ENCODE measurements at places on chromosomes 2 and 18.

DNA sequence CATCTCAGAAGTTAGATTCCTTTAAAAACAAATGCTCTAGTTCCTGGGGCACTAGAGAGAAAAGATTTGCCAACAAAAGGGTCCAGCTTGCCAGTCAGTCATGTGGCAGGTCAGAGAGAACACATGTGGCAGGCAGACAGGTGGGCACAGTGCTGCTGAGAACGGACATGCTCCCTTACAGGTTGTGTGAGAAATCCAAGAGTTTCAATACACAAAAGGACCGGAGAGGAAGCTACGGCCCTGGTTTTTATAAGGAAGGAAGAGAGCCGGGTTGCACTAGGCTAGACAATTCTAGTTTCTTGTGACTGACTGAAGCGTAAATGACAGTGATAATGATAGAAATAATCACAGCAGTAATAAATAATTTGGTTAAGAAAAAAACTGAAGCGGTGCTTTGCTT, 18.3 kb downstream of the CDC42EP3 start:
- DNase-seq = no peak

GRCh38 chr18:28786926-28787325, 610.0 kb upstream of the CDH2 start:
- DNase-seq = no peak

DNA sequence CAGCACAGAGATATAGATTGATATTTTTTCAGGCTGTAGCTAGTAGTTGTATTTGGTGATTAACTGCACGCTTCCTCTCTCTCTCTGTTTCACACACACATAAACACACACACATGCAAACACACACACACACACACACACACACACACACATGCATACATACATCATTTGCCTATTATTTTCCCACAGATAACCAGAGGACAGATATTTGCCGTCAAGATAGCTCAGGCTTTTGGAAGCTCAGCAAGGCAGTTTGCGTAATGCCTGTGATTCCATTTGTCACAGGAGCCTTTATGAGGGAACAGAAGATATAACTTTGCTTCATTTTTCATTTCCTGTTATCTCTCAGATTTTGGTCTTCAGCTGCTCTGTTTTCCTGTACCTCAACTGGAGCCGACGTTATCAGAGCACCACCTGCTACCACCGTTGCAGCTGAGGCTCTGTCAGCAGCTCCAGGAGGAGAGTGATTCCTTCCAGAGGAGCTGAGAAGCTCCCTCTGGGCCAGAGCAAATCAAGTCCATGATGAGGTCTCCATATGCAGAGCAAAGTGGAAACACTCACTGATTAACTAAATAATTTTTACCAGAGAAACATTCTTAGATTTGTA, 341.9 kb upstream of the PIK3C3 start:
- DNase-seq = no peak

GRCh38 chr18:46519870-46520269, 137.2 kb downstream of the LOXHD1 start:
- DNase-seq = no peak

DNA sequence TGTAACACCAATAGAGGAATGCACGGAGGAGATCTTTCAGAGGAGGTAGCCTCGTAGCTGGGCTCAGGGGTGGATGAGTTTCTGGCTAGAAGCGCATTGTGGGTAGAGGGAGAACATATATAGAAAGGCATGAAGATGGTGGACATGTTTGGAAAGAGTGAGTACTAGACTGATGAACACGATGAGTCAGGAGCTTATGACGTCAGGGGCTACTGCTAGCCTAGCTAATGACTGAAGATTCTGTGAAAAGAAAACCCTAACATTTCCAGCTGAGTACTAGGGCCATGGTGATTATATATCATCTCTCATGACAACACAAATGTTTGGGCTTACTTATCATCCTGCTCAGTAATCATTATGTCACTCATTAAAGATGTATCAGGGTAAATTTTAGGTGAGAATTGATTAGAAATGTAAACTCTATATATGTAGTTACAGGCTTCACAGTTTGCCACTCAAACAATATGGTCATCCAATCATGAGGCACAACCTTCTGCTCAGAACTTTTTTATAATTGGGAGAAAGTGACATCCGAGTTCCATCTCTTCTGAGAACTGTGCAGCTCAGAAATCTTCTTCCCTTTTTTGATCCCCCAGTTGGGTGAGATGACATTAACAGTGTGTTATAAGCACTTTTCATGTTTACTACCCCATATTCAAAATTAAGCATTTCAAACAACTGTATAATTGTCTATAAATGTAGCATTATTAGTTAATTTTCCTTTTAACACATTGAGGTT, 22.2 kb upstream of the IL1RN start:
- peak; percentile 42 for DNase-seq

Data from activated naive CD8-positive, alpha-beta T cell treated with anti-CD3 and anti-CD28 coated beads for 36 hours (primary cell).